ENCODE measurements at places on chromosomes 3 and 15.

- no peak for DNase-seq
Measured at GRCh38 chr15:94352636-94353487, 121.5 kb downstream of the MCTP2 start.

DNA sequence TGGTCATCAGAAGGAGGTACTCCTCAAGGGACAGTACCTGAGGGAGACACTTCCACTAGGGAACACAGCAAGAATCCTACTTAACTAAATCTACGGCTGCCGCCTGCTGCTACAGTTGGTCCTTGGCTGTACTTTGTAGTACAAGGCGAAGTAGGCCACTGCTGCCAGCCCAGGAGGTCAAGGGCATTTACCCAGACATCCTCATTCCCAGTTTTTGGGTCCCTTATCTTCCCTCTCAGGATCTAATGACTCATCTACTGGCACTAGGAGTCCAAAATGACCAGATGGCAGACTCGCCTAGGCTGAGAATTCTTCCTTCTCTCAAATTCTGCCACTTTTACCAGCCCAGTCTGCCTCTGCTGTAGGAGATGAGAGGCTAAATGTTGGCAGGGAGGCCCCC, 27.1 kb upstream of the LAMP3 start:
- DNase-seq, result no peak

DNA sequence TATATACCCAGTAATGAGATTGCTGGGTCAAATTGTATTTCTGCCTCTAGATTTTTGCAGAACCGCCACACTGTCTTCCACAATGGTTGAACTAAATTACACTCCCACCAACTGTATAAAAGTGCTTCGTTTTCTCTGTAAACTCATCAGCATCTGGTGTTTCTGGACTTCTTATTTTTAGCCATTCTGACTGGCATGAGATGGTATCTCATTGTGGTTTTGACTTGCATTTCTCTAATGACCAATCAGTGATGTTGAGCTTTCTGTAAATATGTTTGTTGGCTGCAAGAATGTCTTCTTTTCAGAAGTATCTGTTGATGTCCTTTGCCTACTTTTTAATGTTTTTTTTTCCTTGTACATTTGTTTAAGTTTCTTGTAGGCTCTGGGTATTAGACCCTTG, 182.9 kb upstream of the TRIM42 start:
- DNase-seq, result no peak

DNA sequence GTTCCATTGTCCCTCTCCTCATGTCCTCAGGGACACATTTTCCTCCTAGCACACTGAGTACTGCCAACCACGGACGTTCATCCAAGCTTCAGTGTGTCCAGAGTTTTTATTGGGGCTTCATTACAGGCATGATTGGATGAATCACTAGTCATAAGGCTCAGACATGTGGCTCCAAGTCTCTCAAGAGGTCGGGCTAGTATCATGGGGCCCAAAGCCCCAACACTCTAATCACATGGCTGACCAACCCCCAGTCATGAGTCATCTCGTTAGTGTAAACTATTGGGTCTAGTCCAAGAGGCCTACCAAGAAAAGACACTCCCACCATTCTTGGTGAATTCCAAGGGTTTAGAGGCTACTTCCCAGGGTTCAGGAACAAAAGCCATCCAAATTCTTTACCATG, 4.4 kb downstream of the TERC start:
- DNase-seq, result no peak

Data from activated T-helper 1 cell treated with anti-CD3 and anti-CD28 coated beads, Interleukin-2, amount 50 U/mL, for 16 hours (primary cell).